ENCODE measurements at places on chromosomes 1 and 21.

GRCh38 chr1:28950006-28950405 is 35.6 kb downstream of the EPB41 start:
- no peak for DNase-seq

DNA sequence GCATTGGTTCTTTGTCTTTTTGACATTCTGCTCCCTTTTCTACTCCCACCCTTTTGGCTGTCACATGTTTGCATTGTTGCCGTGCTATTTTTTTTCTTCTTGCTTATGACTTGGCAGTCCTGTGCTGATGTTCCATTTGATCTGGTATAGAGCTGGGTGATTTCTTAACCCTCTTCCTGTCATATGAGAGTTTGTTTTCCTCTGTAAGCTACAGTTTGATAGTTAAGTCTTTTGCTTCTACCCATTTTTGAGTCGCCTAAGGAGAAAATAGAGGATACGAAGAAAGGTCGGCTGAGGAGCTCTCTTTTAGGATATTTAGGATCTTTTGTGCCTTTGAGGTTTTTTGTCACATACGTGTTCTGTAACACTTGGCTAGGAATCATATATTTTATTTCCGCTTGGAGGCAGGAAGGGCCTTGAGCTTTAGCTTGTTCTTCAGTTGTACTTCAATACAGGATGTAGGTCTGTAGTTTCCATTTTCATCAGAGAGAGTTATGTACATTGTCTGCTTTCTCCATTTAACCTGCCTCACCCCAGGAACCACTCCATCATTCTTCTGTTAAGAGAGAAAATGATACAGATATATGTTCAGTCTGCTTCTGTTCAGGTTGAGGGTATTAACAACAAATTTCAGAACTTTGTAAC is 150.7 kb downstream of the BACH1 start:
- DNase-seq, result no peak

GRCh38 chr1:216778737-216779136 is 55.5 kb upstream of the ESRRG start:
- peak; percentile 55 for DNase-seq

DNA sequence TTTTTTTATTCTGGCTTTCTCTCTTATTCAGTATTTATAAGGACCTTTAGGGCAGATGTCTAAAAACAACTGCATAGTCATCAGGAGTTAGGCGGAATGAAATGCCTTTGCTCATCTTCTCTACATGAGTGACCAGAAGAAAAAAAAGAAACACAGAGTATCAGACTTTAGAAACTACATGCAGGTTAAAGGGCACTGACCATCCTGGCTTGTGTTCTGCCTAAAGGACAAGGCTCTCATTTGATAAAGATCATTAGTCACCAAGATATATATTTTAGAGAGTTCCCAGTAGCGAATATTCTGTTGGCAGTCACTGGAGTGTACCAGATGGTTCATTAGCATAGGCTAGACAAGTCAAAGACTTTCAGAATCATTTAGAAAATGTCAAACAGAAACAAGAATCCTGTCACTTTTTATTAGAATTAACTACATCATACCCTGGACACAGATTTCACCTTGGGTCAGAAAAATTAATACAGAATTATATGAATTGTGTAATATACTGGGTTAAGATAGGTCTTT is 145.6 kb downstream of the NR5A2 start:
- no peak for DNase-seq

GRCh38 chr1:235434001-235434400 is 66.8 kb downstream of the TBCE start:
- DNase-seq, result no peak

DNA sequence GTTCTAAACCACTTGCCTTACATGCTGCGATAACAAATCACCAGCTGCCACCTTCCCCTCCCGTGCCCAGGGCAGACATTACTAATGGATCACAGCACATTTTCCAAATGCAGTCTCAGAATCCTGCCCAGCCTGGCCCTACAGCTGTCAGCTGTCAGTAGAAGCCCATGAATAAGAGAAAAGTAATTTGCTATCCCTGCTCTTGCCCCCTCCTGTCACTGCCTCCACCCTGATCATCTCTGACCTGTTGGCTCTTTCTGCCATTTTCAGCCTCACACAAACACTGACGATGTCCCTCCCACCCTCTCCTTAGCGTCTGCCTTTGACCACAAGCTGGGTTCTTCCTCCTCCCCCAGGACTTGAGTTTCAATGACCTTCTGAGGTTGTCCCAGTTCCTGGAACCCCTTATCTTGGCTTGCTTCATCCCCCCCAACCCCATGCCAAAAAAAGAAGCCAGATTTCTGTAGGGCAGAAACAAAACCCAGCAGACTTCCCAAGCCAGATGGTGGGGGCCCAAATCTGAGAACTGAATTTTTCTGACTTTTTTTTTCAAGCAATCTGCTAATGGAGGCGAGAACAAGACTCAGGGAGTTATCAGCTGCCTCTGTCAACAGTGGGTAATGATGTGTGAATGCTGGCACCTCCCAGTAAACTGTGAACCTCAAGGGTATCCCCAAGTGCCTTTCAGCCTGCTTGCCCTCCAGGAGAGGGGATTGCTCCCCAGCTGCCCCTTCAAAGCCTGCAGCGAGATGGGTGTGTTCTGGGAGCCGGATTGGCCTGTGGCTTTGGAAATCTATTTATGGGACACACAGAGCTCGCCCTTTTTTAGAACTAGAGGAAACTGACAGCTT is 216.5 kb upstream of the VAMP3 start:
- no peak for DNase-seq

DNA sequence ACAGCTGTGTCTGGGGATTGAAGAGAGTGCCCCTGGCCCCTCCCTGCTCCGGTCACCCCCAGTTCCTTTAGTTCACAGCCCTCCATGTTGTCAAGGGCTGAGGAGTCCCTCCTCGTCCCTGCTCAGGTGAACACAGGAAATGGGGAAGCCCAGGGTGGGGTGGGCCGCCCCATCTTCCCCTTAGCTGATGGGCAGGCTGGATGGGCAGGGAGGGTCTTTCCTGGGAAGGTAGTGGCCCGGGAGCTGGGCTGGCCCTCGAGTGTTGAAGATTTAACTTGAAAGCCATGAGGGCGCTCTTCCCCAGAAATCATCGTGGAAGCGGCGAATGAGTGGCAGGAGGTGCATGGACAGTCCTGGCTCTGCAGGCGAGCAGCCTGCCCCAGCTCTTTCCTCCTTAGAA is 18.3 kb upstream of the NPHP4 start:
- DNase-seq, result no peak

GRCh38 chr1:209190591-209191261 is 392.8 kb upstream of the CAMK1G start:
- DNase-seq, result peak; percentile 9

- no peak for DNase-seq
Measured at GRCh38 chr1:208044589-208045462, 133.9 kb upstream of the CD34 start.

DNA sequence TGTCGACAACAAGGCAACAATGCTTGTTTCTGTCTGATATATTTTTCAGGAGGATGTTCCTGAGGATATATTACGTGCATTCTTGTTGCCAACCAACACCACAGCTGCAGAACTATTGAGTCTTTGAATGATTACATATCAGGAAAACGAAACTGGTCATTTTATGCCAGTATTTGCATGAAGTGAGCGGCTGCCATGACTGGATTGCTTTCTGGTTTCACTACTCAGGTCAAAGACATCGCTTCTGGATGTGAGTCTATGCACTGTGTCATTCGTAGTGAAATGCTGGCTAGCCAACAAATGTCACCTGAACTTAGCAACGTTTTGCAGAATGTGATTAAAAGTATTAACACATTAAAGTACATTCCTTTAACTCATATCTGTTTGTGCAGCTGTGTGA is 35.8 kb upstream of the OLFM3 start:
- no peak for DNase-seq

DNA sequence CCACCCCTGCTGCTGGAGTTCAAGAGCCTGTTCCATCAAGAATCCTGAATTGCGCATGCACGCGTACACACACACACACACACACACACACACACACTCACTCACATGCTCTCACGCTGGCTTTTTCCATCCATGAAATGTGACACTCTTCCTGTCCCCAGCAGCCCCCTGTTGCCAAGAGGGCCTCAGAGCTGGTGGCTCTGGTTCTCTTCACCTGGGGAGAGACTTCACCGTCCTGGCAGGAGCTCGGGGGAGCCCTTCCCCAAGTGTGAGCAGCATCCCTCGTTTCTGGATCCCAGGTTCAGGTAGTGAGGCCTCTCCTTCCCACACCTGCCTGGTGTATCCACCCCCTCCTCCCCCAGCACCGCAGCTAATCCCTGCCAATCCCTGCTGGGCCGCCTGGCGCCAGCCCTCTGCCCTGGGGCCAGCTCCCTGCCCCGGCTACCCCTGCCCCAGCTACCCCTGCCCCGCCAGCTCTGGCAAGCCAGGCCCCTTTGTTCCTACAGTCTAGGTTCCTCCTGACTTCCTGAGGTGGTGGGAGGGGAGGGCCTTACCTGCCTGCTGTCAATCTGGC is 9.9 kb downstream of the PLOD1 start:
- no peak for DNase-seq

DNA sequence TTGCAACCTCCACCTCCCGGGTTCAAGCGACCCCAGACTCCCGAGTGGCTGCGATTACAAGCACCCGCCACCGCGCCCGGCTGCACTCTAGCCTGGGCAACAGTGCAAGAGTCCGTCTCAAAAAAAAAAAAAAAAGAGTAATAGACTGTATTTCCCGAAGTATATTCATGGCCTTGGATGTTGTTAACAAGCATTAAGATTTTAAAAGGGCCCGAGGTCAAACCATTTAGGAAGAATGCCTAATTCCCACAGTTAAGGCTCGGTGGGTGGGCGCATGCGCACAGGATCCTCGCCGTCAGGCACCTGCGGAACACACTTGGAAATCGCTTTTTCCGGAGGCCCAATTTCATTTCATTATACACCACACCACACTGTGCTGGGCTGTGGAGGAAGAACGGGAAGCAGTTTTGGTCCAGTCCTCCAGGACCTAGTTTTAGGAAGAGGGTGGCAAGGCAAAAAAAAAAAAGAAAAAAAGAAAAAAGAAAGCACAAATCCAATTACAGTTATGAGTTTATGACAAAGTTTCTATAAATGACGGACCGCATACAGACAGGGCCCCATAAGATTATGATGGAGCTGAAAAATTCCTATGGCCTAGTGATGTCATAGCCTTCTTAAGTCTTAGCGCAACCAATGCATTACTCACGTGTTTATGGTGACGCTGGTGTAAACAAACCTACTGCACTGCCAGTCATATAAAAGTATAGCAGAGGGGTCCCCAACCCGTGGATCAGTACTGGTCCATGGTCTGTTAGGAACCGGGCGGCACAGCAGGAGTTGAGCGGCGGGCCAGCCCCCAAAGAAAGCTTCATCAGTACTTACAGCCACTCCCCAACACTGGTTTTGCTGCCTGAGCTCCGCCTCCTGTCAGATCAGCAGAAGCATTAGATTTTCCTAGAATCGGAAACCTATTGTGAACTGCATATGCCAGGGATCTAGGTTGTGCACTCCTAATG is 38.2 kb downstream of the H3-3A start:
- no peak for DNase-seq

DNA sequence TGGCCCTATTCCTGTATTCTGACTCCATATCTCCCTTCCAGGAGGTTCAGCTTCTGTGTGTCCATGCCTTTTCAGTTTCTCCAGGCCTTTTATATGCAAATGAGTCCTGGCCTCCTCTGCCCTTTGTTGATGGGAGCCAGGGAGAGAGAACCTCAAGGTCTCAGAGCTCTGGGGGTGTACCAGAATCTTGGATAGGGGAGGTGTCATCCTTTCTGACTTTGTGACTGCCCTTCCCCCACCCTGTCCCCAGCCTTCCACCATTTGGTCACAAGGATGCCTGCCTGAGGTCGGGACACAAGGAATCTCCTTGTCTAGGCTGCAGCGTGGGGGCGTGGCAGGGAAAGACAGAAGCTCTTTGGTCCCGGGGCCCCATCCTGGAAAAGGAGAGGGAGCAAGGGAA is 18.6 kb downstream of the LURAP1 start:
- no peak for DNase-seq

Data from skeletal muscle cell (primary cell).